Skin of body (tissue), 3 donors: ENCODE measurements at places on chromosomes 2 and 18.

DNA sequence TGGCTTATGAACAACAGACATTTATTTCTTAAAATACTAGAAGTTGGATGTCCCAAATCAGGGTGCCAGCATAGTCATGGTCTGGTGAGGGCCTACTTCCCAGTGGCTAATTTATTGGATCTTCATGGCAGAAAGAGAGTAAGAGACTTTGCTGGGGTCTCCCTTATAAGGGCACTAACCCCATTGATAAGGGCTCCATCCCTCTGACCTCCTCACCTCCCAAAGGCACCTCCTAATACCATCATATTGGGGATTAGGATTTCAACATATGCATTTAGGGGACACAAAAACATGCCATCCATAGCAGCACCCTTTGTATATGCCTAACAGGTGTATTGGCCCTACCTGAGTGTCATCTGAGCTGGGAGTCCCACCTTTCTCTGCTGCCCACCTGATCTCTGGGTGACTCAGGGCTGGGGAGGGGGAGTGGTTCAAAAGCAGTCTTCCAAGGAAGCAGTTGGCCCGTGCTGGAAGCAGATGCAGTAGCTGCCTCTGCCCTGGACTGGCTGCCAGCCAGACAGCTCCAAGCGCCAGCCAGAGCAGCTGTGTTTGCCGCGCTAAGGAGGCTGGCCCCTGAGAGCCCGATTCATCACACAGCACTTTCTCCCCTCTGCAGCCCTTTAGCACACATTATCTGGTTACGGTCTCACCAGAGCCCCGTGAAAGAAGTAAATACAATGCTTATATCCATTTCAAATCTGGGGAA is 84.6 kb downstream of the SMAD7 start:
- peak; percentile 33 for DNase-seq

GRCh38 chr2:62297624-62298010 is 101.7 kb downstream of the B3GNT2 start:
- no peak for DNase-seq

DNA sequence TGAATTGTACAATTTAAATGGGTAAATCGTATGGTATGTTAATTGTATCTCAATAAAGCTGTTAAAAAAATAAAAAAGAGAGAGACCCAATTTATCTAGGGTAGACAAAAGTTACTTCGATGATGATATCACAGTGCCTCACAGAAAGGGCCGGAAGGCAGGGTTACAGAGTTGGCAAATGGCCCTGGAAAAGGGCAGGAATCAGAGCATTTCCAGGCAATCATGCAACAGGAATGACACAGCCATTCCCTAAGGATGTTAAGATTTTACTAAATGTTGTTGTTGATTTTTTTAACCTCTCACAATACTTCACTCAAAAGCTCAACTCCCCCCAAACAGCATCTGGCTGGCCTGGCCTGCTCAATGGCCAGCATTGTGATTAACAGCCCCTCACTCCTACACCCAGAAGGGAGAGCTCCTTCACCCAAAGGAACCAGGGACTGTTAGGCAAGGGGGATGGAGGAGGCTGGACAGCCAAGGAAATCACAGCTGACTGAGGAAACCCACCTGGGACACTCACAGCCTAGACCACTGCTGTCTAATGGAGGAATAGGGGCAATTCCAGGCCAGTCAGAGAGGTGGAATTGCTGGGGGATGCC is 7.7 kb upstream of the SP100 start:
- DNase-seq, result no peak

DNA sequence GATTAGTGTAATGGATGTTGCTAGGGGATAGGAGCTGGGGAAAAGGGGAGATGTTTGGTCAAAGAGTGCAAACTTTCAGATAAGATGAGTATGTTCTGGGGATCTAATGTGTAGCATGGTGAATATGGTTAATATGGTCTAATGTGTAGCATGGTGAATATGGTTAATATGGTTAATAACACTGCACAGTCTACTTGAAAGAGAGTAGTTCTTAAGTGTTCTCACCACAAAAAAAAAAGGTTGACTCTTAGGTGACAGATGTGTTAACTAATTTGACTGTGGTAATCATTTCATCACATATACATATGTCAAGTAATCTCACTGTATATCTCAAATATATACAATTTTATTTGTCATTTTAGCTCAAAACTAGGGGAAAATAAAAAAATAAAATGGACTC is 121.3 kb upstream of the CD226 start:
- no peak for DNase-seq

DNA sequence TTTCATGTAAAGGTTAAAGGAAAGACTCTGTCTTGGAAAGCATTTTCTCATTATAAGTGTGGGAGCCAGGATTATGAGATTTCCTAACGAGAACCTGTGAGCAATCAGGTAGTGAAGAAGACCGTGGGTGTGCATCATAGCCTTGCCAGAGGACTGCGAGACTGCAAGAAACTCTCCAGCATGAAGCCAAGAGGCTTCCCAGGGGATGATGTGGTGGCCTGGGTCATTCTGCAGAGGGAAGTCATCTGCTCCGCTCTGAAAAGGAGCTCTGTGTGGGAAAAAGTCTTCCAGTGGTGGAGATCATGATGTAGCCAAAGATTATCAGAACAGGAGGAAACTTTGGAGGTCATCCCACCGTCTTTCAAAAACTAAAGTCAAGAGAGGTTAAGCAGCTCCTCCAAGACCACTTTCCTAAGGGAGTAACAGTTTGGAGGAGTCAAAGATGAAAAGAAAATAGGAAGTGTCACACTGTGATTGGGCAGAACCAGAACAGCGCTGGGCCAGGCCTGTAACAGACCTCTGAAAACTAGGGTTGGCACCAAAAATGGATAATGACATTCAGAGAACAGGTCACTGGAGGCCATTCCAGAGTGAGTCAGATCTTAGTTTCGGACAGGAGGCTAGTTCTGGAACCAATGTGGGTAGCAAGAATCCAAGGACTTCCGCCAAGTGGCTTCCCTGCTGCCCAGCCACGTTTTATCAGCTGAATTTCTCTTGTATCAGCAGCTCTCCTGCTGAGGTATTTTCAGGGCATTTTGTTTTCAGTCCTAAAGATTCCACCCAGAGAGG is 113.0 kb downstream of the LRATD1 start:
- no peak for DNase-seq

GRCh38 chr2:182597570-182598295 is 118.3 kb upstream of the DNAJC10 start:
- DNase-seq, result no peak

GRCh38 chr18:75003039-75003438 is 205.9 kb downstream of the PTGR3 start:
- no peak for DNase-seq

DNA sequence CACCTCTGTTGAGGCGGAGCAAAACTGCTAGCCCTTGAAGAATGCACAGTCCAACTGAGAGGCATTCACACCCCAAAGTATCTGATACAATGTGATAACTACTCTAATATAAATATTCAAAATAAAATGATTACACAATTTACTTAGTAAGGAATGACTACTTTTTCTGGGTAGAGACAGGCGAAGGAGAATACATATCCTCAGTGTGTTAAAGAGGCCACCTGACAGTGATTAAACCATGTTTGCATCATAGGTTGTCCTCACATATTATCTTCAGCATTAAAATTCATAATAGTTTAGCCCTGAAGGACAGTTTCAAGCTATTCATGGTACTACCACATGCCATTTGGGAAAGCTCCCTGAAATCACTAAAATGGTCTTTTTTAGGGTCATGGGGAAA is 16.9 kb upstream of the BAZ2B start:
- DNase-seq, result no peak

- DNase-seq, result no peak
Measured at GRCh38 chr18:6757931-6758330, 28.4 kb downstream of the ARHGAP28 start.

GRCh38 chr18:2430191-2430590 is 141.1 kb downstream of the METTL4 start:
- no peak for DNase-seq

- DNase-seq, result no peak
Measured at GRCh38 chr2:203002054-203002821, 12.4 kb upstream of the NBEAL1 start.

DNA sequence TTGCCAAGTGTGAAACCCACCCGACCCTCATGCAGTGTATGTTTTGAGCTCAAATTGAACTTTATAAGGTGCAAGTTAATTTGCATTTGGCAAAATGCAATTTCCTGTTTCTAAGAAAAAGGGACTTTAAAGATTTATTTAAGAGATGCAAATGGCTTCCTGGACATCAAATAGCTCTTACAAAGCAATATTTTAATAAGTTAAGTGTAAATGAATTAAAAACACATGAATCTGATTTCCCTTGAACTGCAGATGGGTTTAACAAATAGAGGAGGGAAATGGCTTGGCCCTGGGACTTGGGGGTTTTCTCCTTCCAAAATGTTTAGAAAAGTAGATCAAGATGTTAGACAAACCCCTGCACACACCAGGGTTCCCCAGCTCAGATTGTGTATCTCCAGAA is 116.0 kb downstream of the EN1 start:
- DNase-seq, result peak; percentile 44

DNA sequence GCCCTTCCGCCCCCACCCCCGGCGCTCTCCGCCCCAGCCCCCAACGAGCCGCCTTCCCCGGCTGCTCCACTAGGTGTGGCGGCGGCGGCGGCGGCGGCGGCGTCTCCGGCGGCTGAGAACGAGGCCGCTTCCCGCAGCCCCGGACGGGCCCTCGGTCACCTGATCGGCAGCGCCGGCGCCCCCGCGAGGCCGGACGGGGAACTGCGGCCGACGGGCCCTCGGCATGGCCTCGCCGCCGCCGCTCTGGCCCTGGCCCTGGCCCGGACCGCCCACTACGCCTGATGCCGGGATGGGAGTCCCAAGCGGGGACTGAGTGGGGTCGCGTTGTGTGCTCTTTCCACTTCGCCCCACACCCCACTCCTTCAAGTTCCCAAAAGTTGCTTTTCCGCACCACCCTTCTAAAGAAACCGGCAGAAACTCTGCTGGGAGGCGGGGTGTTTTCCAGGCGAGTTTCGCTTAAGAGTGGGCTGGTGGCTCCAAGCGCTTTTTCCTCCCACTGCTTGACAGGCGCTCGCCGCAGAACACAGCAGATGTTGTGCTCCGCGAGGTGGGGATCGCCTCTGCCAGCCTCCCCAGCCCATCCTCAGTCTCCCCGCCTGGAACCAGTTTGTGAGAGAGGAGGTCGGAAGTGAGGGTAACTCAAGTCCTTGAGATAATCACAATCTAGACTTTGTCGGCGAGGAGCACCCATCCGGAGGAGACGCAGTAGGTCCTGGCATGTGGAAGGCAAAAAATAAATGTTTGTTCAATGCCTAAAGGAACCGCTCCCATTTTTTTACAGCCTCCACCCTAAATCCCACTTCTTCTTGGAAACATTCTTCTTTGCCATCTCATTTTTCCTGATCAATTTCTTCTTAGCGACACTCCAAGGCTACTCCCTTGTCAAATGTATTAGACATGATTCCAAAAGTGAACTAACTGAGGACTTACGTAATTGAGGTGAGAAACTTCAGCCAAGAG is at the start of gene NCKAP1:
Gene NCKAP1, minus strand, starts transcription at position 117 of the 960 bp plus-strand sequence. CDS start 358 bp downstream, outside the sequence.
- peak; percentile 75 for DNase-seq

DNA sequence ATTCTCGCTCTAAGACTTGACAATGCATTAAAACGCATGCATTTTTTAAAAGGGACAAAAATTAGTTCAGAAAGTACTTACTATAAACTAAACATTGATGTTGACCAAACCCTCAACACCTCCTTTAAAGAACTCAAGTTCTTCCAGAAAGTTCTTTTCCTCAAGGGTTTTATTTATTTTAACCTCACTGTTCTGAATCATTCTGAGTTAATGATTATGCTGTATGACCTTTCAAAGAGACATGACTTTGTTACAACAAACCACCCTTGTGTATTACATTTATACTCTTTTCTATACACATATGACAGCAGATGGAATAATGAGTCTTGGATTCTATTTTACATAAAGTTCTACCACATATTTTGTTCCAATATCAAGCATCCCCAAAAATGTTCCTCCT is 139.8 kb upstream of the CCDC150 start:
- no peak for DNase-seq

DNA sequence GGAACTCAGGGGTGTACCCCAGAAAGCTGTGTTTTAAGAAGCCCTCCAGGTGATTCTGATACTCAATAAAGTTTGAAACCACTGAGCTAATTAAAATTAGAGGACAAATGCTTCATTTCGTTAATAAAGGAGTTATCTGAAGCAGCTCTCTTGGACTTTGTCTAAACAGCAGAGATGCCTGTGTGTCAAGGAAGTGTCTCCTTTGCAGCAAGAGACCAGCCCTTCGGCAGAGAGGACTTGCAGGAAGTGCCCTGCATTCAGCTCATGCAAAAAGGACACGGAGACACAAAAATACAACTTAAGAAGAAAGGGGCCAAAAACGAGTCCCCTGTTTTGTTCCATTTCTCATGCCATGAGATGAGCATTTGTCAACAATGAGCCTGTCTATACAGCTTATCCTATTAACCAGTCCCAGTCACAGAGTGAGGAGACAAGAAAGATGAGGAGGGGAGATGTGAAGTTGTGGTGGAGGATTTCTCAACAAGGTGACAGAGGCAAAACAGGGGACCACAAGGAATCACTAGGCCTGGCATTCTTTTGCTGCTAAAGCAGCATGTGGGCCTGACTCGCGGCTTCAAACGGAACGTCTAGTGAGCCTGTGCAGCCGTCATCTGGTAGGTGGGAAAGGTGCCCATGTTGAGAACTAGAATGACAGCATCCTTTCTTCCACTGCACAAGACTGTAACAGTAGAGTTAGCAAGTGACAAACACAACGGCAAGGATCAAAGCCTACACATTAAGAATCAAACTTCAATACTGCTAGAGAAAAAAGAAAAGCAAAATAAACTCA is 152.3 kb downstream of the ANTXR1 start:
- no peak for DNase-seq

- peak; percentile 10 for DNase-seq
Measured at GRCh38 chr18:48850822-48851598, 99.8 kb downstream of the SMAD7 start.

DNA sequence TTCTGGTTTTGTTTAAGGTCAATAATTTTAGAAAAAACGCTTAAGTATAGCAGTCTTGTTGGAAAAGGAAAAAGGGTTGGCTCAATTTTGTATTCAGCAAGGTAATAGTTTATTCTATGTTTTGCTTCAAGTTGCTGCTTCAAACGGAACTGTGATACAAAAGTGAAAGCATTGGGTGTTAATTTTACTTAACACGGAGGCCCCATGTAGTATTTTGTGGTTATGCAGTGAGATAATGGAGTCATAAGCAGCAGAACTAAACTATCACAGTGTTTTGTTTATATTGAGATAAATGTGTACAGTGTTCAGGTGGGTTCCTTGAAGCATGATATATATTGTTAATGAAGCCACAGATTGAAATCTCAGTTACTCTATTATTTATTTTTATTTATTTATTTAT is 67.0 kb upstream of the LYPD6B start:
- DNase-seq, result no peak

GRCh38 chr2:115910270-115910669 is 1467.8 kb downstream of the DPP10 start:
- DNase-seq, result no peak

- DNase-seq, result no peak
Measured at GRCh38 chr18:79790996-79791972, 6.5 kb upstream of the KCNG2 start.

GRCh38 chr2:17813742-17814473 is 2.4 kb upstream of the MSGN1 start:
- DNase-seq, result peak; percentile 54

GRCh38 chr18:78123144-78123909 is 856.3 kb upstream of the SALL3 start:
- no peak for DNase-seq
